ENCODE measurements at places on chromosomes 6 and 20.

DNA sequence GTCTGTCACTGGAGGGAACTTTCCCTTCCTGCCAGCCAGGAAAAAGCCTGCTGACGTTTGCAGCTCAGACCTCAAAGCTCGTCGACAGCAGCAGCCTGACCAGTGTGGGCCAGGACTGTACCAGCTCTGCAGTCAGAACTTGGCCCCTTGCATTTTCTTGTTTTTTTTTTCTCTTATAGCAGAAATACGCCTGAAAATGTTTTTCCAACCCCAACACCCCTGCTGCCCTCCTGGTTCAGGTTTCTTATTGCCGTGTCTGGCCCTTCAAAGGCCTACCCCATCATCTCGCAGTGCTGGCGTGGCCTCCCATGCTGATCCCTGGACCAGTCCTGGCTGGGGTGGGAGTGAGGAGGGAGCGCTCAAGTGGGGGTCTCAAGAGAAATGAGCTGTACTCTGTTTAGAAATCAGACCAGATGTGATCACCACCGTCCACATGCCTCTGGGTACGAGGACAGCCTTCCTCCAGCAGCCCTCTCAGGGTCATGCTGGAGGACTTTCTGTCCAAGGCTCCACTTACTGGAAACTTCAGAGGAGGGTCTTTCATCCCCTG lies 169.0 kb downstream of the FOXC1 start:
- no peak for DNase-seq

DNA sequence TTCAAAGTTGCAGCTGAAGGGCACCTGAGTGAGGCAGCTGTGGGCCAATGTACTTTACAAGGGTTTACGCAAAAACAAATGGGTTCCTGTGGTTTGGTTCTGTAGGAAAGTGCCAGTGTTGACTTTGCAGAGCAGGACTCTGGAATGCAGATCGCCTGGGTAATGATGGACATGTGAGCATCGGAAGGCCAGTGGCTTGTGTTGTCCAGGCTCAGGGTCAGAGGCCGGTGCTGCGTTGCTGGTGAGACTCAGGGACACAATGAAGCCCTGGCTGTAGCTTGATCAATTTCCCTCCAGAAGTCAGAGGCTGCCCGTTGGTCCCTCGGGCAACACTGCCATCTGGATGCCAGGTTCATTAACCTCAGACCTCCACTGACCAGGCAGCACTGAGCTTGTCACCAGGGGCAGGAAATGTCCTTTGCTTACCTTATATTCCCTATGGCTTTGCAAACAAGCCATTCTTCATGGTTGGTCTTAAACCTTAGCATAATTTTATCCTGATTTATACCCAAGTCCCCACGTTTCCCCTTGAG lies 753.4 kb downstream of the QKI start:
- DNase-seq, result no peak

GRCh38 chr6:52376763-52377162 lies 14.8 kb downstream of the PAQR8 start:
- DNase-seq, result no peak

DNA sequence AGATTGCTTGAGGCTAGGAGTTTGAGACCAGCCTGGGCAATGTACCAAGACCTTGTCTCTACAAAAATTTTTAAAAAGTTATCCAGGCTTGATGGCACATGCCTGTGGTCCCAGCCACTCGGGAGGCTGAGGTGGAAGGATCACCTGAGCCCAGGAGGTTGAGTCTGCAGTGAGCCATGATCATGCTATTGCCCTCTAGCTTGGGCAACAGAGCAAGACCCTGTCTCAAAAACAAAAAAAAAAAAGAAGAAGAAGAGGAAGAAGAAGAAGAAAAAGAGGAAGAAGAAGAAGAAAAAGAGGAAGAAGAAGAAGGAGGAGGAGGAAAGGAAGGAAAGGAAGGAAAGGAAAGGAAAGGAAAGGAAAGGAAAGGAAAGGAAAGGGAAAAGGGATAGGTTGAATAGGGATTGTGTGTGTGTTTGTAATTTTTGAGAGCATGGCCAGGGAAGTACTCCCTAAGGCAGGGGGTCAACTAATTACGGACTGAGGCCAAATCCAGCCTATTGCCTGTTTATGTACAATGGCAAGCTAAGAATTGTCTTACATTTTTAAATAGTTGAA lies 43.0 kb upstream of the ZNF217 start:
- DNase-seq, result no peak

GRCh38 chr6:97842521-97842920 lies 559.5 kb upstream of the MMS22L start:
- DNase-seq, result no peak

GRCh38 chr6:149906405-149906804 lies 8.5 kb upstream of the RAET1E start:
- no peak for DNase-seq

GRCh38 chr6:2034256-2034655 lies 211.1 kb downstream of the GMDS start:
- DNase-seq, result no peak

DNA sequence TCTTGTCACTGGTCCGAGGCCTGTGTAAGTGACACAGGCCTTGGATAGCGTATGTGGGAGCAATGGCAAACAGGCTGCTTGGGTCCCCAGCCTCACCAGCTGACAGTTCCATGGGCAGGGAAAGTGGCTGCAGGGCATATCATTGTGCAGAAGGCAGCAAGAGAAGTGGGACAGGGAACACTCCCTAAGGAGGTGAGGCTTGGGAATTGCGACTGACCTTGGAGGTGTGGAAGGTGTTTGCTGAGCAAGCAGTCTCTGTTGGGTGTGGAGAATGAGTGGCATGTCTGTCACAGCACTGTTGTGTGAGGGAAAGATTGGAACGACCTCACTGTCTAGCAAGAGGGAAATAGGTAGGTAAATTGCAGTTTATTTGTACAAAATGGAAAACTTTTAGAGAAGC lies 16.8 kb downstream of the POFUT1 start:
- DNase-seq, result no peak

GRCh38 chr6:108650781-108651180 lies 90.1 kb downstream of the FOXO3 start:
- DNase-seq, result no peak

DNA sequence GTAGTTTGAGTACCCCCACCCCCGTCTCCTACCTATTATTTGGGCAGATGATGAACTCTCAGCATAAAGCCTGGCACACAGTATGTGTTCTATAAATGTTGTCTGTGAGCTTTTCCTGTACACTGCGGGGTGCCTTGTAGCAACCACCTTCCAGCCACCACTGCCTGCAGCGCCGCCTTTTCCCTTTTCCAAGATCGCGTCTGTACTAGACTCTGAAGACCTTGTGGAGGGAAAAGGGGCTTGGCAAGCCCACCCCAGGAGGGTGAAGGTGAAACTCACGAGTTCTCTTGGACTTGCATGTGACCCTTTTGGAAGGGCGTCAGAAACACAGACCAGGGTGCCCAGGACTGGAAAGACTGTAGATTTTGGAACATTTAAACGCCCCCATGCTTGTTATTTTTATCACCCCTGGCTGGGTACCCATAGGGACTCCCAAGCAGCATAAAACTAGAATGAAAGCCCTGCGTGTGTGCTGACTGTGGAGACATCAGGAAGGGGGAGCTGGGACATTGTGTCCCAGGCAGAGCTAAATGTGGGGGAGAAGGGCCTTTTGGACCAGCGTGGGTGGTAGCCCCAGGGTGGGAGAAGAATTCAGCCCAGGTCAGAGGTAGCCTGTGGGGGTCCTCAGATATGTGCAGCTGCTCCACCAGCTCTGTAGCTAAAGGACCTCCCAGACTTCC lies 8.3 kb downstream of the BAK1 start:
- no peak for DNase-seq

DNA sequence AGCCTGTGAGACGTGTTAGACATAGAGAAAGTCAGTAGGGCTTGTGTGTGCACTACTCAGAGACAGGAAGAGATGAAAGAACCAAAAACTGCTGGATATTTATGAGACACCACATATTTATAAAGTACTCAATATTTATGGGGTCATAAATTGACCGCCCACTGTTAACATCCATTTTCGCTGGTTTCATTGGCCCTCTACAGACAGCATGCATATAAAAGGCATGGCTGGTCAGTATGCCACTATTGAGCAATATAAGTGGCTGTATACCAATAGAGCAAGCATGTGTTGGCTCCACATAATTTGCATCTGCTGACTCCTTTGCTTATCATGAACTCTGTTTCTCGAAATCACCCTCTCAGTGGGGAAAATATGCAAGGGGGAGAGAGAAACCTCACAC lies 110.3 kb upstream of the BTN3A2 start:
- no peak for DNase-seq

- no peak for DNase-seq
These were observed 211.2 kb downstream of the LAMA2 start for GRCh38 chr6:129094147-129094546.

- no peak for DNase-seq
These were observed 282.8 kb downstream of the TFAP2C start for GRCh38 chr20:56911946-56912345.

- no peak for DNase-seq
These were observed 53.9 kb upstream of the PCSK2 start for GRCh38 chr20:17172836-17173516.

DNA sequence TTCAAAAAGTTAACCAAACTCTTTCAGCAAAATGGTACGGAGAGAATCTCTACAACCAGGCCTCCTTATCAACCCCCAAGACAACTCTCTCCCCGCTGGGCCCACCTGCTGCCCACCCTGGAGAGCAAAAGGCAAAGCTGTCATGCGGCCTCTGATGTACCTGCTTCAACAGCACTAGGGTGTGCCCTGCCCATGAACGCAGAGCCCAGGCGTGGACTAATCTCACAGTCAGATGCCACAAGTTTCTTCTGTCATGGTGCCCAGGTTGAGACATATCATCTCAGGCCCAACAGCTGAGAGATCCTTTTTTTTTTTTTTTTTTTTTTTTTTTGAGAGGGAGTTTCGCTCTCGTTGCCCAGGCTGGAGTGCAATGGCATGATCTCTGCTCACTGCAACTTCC lies 26.3 kb downstream of the SLC2A4RG start:
- no peak for DNase-seq

- no peak for DNase-seq
These were observed 20.4 kb downstream of the RBM38 start for GRCh38 chr20:57411406-57412283.

GRCh38 chr6:126170978-126171382 lies 168.9 kb upstream of the CENPW start:
- DNase-seq, result no peak

DNA sequence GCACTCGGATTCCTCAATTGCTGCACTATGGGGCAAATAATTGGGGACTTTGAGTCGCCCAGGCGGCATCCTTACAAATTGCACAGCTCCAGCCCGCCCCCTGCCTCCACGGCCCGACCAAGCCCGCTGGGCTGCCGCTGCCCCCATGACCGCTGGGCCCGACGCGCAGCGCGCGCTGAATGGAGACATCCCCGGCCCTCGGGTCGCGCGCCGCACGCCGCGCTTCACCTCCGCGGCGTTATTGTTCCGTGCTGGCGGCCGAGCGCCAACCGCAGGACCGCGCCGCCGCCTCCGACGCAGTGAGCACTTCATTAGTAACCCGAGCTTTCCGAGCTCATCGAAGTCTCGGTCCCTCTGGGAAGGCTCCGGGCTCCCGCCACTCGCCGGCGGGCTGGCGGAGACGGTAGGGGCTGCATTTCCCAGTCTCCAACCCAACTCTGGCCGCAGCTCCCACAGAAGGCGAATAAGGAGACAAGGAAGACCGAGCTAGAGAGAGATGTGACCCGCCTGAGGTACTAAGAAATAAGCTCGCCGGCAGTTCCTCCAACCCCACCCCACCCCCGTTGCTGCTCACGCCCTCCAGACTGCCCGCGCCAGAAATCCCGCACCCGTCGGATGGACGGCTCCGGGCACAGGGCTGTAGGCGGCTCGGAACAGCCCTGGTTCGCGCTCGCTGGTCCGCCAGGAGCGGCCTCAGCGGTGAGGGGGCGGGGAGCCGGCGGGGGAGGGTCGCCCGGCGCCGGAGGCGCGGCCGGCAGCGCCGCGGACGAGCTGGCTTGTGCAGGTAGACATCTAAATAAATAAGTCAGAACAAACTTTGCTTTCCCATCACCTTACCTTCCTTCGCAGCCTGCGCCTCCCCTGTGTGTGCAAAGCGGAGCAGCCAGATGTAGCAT lies 703 bp downstream of the EPHA7 start:
- DNase-seq, result no peak

GRCh38 chr6:29953686-29954085 lies 11.4 kb downstream of the HLA-A start:
- DNase-seq, result no peak

DNA sequence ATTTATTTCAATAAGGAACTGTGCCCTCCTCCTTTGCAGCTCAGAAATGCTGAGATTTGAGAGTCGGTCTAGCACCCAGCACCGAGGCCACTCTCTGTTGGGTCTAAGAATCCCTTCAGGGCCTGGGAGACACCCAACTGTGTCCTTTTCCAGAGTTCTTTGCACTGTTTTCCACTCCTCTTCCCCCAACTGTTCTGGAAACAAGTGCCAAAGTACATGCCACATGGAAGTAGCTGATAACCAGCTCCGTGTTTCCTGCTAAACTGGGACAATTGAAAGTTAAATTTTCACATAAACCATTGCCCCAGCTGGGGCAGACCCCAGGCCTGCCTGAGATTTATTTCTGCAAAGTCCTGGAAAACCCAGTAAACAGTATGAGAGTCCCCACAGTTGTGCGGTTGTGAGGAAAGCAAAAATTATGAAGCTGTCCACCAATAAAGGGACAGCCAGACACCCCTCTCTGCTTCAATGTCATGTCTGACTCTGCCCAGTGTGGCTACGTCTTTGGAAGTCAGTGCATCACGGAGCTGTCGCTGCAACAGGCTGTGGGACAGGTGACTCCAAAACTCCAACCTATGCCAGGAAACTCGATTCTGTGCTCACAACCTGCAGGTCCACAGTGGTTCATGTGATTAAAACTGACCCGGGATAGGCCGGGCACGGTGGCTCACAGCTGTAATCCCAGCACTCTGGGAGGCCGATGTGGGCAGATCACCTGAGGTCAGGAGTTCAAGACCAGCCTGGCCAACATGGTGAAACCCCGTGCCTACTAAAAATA lies 178.0 kb upstream of the AFDN start:
- DNase-seq, result no peak
